Umbilical cord (tissue), 2 donors: ENCODE measurements at places on chromosomes 6 and 20.

- DNase-seq, result no peak
Measured at GRCh38 chr6:150463852-150464251, 95.0 kb downstream of the IYD start.

GRCh38 chr6:71656121-71656520 is 230.2 kb upstream of the RIMS1 start:
- no peak for DNase-seq

DNA sequence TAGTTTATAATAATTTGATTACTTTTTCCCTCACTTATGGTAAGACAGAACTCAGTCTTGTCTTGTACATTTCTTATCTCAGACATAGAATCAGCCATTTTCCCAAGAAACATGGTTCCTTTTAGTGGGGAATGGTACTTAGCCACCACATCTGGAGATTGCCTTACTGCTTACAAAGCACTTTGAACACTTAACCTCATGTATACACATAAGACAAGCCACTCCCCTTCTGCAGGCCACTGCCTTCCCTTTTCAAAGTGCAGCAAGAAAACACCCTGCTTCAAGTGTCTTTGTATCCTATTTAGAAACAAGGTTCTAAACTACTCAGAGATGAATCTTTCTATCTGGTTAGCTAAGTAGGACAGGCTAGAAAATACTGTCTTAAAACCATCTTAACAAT is 159.2 kb downstream of the UBE3D start:
- DNase-seq, result no peak

DNA sequence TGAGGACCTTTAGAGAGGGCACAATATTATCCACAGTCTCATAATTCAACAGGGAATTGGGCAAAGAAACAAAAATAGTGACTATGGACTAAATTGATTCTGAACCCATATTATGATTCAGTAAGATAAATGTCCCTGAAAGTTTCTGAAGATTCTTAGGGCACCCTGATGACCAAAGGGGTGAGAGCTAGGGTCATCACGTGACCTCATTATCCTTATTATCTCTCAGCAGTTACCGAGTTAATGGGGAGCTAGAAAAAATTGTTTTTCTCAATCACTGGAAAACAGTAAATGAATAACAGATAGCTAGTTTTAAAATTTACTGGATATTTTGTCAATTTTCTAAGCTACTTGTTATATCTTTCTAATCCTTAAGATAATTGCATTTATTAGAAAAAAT is 639.5 kb downstream of the PRKN start:
- no peak for DNase-seq

GRCh38 chr6:27667657-27668441 is 194.9 kb upstream of the ZNF184 start:
- DNase-seq, result no peak
